Mesenteric fat pad (tissue), 1 donor: ENCODE measurements at places on chromosomes 1 and 21. TPM values are rescaled to one million over a fixed set of nuclear protein-coding genes. Genes with fewer than 3 reads are reported as not detected.
A peak's percentile ranks its signal among the peaks of the same experiment; 100 is the strongest.

TGFB2 gene
- total RNA-seq: 1.6 TPM

DNA sequence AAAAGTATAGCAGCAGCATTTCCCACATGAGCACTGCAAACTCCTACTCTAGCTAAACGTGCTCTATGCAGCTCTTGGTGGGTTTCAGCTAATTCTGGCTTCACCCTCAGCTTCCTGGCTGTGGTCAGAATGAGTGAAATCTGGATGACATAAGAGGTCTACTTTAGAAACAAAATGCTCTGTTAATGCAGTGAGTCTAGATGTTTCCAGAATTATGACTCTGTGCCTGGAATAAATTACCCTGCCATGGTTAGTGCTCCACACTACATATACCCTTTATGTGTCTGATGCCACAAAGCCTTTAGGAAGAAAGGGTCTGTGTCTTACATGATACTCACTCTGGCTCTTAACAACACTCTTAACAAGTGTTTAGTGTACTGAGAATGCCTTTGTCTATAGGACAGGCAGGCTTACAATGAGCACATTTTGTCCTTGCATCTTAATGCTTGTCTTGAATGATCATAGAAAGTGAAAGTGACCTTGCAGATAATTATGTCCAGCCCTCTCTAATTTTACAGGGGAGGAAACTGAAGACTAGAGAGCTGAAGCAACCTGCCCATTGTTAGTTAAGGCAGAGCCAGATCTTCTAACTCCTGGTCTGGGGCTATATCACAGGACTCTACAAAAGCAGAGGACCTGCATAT, 9.2 kb downstream of the S100A10 start:
- DNase-seq: no peak

DNA sequence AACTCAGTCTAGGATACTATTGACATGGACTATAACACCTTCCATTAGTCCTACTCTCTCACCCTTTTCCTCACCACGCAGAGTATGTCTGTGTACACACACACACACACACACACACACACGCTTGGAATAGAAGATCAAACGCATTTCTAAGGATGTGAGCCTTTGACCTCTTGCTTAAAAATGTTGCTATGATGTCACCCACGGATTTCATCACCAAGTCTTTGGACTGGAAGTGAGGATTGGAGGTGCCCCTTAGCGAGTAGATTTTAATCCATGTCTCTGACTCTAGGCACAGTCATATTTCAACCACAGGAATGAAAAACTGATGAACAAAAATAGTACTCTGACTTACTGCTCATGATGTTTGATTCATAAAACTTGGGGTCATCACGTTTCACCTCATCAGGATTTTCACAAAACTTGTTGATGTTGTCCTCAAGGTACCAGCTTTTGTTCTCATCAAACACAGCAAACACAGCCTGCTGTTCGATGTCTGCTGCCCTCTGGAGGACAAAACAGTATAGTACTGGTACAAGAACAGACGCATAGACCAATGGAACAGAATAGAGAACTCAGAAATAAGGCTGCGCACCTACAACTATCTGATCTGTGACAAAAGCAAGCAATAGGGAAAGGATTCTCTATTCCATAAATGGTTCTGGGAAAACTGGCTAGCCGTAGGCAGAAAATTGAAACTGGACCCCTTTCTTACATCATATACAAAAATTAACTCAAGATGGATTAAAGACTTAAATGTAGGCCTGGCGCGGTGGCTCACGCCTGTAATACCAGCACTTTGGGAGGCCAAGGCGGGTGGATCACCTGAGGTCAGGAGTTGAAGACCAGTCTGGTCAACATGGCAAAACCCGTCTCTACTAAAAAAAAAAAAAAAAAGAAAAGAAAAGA, 39.9 kb downstream of the F5 start:
- DNase-seq: no peak

DNA sequence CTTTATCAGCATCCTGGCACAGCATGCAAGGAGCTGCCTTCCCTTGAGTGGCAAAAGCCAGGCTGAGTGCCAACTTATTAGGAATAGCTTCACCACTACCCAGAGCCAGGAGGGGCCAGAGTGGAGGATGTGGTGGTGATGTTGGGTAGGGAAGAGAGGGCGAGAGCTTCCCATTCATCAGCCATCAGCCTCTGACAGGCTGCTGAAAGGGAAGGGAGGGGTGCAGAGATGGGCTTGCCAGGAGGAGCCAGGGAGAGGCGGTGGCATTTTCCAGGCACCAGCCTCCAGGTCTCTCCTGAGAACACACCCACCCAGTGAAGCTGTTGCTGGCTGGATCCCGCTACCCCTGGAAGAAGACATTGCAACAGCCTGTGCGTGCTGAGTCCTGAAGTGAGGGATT, 168.5 kb downstream of the ACTL8 start:
- DNase-seq: peak; percentile 35

DNA sequence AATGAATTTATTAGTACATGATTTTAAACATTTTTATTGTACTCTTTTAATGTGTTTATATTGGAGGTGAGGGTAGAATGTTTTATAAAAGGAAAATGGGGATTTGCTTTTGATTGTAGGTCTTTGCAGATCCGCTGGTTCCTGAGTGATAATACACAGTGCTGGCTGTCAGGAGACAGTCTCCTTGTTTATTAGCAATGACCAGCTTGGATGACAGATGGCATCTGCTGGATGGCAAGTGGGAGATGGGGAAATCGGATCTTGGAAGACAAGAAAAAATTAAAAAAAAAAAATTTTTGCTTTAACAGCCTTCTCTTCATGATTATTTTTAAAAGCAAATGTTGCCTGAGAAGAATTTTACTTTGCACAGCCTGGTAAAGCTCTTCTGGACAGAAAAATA, 4.4 kb upstream of the PHTF1 start:
- no peak for DNase-seq

DNA sequence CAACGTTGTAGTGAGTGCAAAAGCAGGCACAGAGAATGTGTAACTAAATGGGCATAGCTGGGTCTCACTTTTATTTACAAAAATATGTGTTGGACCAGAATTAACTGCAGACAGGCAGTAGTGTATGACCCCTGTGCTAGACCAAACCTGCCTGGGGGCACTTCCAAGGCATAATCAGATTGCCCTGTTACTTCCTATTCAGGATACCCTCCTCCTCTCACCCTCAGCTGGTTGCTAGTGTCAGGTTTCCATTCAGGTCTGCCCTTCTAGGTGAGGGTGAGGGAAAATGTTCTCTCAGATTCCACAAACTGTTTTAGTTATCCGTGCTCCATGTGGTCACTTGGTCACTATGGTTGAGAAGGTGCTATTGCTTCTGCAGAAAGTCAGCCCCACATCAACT, 387.3 kb downstream of the LMX1A start:
- DNase-seq: no peak

PROX1 gene
- 4.1 TPM for total RNA-seq

KRTAP13-2 gene
- not detected for total RNA-seq

DNA sequence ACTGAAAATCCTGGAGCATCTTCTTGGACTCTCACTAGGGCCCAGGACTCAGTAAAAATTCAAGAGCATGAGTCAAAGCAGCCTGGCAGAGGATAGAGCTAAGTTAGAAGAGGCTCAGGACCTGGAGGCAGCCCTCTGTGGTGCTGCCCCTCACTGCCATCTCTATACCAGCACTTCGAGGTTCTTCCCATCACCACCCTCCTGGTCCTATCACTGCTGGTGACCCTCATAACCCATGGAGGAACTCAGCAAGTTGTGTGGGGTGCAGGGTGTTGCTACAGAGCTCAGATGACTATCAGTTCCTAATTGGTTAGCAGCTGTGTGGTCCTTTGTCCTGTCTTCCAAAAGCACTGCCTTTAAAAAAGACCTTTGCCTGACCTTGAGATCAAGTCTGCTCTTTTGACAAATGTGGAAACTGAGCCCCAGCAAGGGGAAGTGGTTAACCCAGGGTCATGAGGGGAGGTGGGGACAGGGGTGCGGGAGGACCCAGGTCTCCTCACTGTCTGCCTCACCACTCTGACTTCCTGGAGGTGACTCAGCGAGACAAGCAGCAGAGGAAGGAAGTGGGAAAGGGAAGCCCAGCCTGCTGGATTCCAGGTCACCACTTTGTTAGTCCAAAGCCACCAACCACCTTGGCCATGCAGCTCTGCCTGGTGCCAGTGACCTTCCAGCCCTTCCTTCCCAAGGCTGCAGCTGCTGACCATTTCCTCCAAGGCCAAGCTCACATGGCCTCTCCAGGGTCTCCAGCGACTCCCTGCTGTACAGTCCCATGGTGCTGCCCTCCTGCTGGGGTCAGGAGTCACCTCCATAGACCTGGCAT, 199.4 kb upstream of the EDN2 start:
- DNase-seq: no peak

DNA sequence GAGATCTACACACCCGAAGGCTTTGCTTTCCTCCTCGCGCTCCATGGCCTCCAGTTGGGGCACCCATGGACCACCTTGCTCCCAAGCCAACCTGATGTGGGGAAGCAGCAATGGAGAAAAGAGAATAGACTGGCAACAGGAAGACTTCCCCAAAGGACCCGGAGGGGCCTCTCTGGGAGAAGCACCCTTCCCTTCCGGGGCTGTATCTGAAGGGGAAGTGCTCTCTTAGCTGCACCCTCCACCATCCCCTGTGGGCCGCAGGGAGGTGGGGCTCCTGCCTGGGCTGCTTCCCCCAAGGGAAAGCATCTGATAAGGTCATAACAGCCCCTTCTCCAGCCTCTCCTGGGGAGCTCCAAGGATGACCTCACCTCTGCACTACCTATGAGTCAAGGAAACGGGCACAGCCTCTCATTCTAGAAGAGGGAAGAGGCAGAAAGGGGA, 100.2 kb downstream of the RIPK4 start:
- DNase-seq: peak; percentile 84

A3GALT2 gene
- not detected for total RNA-seq

MXRA8 gene
- 109 TPM for total RNA-seq

DNA sequence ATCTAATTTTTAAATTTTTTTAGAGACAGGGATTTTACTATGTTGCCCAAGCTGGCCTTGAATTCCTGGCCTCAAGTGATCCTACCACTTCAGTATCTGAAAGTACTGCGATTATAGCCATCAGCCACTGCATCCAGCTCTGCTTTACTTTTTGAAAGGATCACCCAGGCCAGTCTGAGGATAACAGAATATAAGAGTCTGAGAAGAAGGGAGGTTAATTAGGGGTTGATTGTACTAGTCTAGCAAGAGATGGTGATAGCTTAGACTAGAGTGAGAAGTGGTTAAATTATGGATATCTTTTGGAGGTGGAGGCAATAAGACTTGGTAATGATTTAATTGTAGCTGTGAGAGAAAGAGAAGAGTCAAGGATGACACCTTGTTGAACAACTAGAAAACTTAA, 32.2 kb downstream of the PHACTR4 start:
- no peak for DNase-seq

GRCh38 chr1:205680073-205680851, at the start of gene SLC45A3:
Gene SLC45A3 (minus strand): TSS chr1:205680509. CDS start chr1:205664656, 15,853 bp downstream.
- DNase-seq: no peak

LGALS8 gene
- total RNA-seq: 77.9 TPM

PDZK1 gene
- not detected for total RNA-seq

DNA sequence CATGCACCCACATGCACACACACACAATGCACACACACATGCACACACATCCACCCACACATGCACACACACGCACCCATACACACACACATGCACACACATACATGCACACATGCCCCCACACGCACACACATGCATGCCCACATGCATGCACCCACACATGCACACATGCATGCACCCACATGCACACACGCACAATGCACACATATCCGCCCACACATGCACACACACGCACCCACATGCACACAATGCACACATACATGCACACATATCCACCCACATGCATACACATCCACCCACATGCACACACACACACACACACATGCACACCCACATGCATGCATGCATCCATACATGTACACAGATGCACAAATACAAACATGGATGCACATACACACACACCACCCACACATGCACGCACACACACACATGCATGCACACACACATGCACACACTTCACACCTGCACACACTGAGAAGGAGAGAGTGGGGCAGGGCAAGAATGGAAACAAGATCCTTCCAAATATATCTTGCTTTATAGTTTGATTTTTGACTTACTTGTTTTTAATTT, 123.2 kb downstream of the NPHP4 start:
- DNase-seq: no peak

CD34 gene
- total RNA-seq: 45.5 TPM

- no peak for DNase-seq
These were observed 2.5 kb downstream of the TFF3 start for GRCh38 chr21:42312626-42313104.

DNA sequence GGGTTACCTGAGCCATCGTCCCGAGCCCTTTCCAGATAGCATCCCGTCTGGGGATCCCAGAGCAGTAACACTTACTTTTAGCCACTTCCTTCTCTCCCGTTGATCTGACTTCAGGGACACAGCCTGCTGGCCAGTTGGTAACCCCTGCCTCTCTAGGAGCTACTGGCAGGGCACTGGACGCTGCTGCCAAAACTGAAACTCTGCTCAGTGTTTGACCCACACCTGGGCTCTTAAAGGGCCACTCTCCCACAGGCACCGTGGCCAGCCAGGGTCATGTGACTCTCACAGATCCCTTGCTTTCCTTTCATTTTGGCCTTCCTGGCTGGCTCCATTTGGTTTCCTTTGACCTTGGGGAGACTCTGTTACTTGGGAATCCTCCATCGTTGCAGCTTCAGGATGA, at the start of gene PIGR:
Gene PIGR, minus strand, starts transcription at position 206 of the 400 bp plus-strand sequence. CDS start 5,935 bp downstream, outside the sequence.
- no peak for DNase-seq

- DNase-seq: no peak
These were observed 93.0 kb downstream of the DISC1 start for GRCh38 chr1:231719485-231720183.

CD5L gene
- total RNA-seq: not detected

PTPN22 gene
- total RNA-seq: 3.7 TPM

SPRR2F gene
- not detected for total RNA-seq

DNA sequence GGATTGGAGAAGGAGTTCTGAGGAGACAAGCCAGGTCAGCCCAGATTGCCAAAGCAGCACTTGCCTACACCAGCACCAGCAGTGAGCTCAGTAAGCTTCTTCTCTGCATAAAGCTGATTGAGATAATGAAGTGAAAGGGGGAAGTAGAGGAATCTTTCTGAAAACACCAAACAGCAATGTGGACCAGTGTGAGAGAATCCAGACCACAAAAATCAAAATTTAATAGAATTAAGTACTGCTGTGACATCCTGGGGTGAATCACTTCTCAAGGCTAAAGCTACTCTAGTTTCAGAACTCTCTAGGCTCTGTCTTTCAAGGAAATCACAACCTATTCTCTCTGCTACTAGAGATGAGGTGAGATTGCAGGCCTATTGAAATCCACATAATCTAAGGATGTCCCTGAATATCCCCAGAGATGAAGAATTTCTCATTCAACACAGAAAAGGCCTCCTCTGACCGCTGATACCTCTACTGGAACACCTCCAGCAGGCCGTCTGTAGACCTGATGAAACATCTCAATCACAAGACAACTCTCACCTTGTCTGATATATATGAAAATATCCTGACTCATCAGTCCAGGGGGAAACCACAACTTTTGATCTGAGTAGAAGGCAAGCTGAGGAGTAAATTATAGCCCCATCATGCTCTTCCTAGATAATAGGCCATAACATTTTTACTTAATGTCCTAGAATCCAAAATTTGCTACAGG, at the start of gene FCRL4:
Gene FCRL4, minus strand, starts transcription at position 127 of the 709 bp plus-strand sequence. CDS start 141 bp downstream, outside the sequence.
- no peak for DNase-seq

LAX1 gene
- total RNA-seq: 1.3 TPM
